ENCODE measurements at places on chromosomes 16 and 17. TPM values are rescaled to one million over a fixed set of nuclear protein-coding genes. Genes with fewer than 3 reads are reported as not detected.

- H3K27ac ChIP-seq, result no peak overlapping the region
- H3K4me1 ChIP-seq, result no peaks in the 10 kb centered on the region
- H3K27me3 ChIP-seq, result no peaks in the 10 kb centered on the region
- H3K4me3 ChIP-seq, result no peak overlapping the region
Measured at GRCh38 chr16:18047761-18048160, 288.8 kb downstream of the NPIPA8 start.

DNA sequence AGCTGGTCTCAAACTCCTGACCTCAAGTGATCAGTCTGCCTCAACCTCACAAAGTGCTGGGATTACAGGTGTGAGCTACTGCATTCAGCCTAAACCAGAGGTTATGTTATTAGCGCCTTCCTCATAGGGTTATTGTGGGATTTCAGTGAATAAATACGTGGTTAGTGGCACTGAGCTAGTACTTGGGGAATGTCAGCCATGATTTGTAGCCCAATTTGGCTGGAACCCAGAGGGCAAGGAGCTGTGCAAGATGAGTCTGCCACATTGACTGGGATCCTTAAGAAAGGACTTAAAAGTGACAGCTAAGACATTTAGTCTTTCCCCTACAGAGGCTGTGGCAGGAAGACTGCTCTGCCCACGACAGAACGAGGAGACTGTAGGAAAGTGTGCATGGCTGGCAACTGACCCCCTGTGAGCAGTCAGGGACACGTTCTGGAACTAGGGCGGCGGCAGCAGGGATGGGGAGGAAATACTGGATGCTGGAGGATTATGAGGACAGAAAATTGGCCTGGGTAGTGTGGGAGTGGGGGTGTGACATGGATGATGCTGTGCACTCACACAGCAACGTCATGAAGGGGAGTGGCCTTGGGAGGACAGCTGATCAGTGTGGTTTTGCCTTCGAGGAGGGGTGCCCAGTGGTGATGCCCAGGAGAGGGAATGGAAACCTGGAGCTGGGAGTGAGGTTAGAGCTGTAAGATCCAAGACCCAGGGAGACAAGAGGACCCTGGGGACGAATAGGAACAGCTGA lies 14.6 kb downstream of the ATP5PD start:
- H3K4me3 ChIP-seq, result peak overlapping the region; percentile 77
- H3K27me3 ChIP-seq, result peaks cover 37% of the 10 kb centered on the region
- peaks cover 10% of the 10 kb centered on the region for H3K36me3 ChIP-seq
- peak; percentile 38 for DNase-seq
- peaks cover 3% of the 10 kb centered on the region for H3K4me1 ChIP-seq

- no peak overlapping the region for H3K4me3 ChIP-seq
- H3K27ac ChIP-seq, result no peak overlapping the region
- H3K36me3 ChIP-seq, result no peaks in the 10 kb centered on the region
- H3K27me3 ChIP-seq, result no peaks in the 10 kb centered on the region
- H3K4me1 ChIP-seq, result no peaks in the 10 kb centered on the region
Measured at GRCh38 chr17:58593123-58593522, 78.7 kb upstream of the MTMR4 start.

GRCh38 chr17:38508570-38508950 lies 80.3 kb downstream of the ARHGAP23 start:
- H3K4me1 ChIP-seq, result peaks cover 7% of the 10 kb centered on the region
- H3K36me3 ChIP-seq, result no peaks in the 10 kb centered on the region
- no peak overlapping the region for H3K27ac ChIP-seq
- peaks cover 21% of the 10 kb centered on the region for H3K27me3 ChIP-seq

GRCh38 chr17:2797226-2797625 lies 988 bp downstream of the RAP1GAP2 start:
- H3K4me3 ChIP-seq, result no peak overlapping the region
- peaks cover 40% of the 10 kb centered on the region for H3K4me1 ChIP-seq
- no peak overlapping the region for H3K27ac ChIP-seq
- DNase-seq, result no peak
- peaks cover 18% of the 10 kb centered on the region for H3K27me3 ChIP-seq

DNA sequence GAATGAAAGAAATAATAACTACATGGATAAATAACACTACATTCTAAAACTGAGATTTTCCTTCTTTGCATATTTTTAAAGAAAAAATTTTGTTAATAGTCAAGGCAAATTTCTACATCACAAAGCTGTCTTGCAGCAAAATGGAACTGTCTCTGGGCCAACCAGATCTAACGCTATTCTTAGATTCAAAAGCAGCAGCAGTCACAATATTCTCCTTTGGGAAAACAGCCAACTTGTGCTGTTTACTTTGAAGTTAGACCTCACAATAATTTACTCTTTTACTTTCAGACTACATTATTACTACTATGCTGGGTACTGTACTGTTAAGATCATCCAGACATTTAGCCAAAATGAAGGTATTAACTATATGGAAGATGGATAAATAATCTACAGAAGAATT lies 189.1 kb downstream of the CEP112 start:
- no peaks in the 10 kb centered on the region for H3K4me1 ChIP-seq
- peaks cover 4% of the 10 kb centered on the region for H3K36me3 ChIP-seq
- DNase-seq, result no peak
- H3K27me3 ChIP-seq, result no peaks in the 10 kb centered on the region

DNA sequence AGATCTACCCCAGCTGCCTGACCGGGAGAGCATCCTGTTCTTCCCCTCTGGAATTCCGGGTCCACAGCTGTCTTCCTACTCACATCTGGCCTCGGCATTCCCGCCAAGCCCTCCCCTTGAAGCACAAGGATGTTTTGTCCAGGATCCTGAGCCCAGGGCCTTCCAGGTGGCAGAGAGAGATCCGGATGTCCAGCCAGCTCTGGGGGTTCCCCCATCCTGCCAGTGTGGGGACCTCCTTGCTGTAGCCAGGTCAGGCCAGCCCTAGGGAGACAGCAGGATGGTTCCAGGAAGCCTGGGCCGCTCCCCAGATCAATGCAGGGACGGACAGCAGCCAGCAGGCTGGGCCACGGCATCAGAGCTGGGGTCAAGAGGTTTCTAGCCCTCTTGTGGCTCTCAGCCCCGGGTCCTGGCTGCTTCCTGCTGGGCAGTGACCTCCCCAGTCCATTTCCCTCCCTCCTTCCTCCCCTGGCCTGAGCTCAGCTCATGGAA lies 55.3 kb downstream of the SOCS3 start:
- no peak for DNase-seq
- no peaks in the 10 kb centered on the region for H3K4me1 ChIP-seq
- peaks cover 5% of the 10 kb centered on the region for H3K36me3 ChIP-seq
- H3K4me3 ChIP-seq, result no peak overlapping the region

DNA sequence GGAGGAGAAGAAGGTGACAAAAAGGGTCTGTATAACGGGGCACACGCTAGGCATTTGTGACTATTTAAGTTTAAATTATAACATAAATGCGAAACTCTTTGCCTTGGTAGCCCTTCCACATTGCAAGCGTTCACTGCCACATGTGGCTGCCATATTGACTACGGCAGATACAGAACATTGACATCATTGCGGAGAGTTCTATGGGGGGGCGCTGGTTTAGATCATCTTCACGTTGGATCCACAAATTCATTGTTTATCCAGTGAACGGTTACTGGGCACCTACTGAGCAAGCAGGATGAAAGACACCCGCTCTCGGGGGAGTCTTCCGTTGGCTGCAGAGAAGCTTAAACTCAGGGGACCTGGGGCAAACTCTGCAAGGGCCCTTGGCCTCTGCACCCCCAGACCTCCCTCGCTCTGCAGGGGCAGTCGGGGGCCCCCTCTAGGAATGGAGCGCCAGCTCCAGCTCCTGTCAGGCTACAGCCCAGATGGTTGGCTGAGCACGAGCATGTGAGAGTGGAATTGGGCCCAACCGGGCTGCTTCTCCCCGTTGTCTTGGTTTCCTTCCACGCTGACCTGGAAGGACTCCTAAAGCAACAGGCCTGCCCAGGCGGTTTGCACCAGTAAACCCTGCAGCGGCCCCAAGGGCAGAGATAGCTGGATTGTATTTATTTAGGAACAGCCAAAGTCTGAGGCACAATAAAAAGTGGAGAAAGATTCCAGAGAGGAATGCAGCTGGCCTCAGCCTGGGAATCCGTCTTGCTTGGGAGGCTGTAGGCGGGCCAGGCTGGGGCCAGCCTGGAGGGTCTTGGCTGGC lies 172.2 kb downstream of the SEC14L1 start:
- H3K36me3 ChIP-seq, result no peaks in the 10 kb centered on the region
- peaks cover 4% of the 10 kb centered on the region for H3K4me1 ChIP-seq
- no peak overlapping the region for H3K27ac ChIP-seq
- peaks cover 7% of the 10 kb centered on the region for H3K27me3 ChIP-seq

DNA sequence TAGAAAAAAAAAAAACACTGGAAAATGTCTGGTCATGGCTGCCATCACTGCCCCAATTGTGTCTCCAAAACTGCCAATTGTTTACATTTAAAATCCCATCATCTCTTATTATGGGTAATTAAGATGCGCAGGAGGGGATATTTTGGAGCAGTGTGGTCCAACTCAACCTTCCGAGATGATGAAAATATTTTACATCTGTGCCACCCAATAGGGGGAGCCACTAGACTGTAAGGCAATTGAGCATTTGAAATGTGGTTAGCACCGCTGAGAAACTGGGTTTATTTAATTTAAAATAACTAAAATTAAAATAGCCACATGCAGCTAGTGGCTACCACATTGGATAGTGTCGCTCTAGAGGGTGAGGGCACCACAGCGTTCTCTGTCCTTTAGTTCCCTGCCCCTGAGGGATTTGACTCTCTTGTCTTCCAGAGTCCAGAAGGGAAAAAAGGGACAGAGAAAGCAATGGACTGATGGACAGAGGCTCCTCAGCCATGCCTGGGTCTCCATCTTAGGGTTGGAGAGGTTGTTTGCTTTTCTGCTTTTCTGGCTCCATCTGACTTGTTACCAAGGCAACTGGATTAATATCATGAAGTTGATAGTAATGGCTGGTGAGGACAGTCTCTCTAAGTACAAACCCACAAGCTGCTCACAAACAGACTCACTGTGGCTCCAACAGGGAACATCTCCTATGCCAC lies 3.5 kb downstream of the MPO start:
- H3K36me3 ChIP-seq, result peaks cover 3% of the 10 kb centered on the region
- H3K27me3 ChIP-seq, result peaks cover 12% of the 10 kb centered on the region
- no peak for DNase-seq

DNA sequence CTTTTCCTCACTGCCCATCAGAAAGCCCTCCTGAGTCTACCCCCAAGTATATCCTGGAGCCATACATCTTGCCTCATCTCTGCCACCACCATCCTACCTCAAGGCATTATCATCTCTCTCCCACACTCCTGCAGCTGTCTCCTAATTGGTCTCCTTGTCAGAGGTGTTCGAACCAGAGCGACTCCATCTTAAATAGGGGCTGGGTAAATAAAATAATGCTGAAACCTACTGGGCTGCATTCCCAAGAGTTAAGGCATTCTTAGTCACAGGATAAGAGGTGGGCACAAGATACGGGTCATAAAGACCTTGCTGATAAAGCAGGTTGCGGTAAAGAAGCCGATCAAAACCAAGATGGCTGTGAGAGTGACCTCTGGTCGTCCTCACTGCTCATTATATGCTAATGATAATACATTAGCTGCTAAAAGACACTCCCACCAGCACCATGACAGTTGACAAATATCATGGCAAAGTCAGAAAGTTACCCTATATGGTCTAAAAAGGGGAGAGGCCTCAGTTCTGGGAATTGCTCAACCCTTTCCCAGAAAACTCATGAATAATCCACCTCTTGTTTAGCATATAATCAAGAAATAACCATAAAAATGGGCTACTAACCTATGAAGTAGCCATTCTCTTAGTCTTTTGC lies 97.0 kb upstream of the C16orf82 start:
- H3K4me3 ChIP-seq, result no peak overlapping the region
- DNase-seq, result no peak

DNA sequence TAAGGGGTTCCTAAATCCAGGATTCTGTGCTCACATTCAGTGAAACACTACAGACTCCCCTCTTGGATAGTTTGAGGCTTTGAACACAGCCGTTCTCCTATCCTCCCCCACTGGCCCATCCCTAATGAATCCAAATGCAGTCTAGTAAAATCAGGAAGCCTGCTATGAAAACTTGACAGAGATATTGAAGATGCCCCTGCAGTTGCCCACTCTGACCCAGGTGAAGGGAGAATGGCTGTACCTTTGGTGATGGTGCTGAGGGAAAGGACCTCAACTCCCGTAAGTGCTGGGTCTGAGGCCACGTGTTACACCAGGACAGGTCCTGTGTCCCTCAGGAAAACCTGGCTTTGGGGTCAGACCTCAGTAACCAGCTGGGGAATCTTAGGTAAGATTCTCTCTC lies 54.4 kb downstream of the SF3B3 start:
- DNase-seq, result no peak
- no peaks in the 10 kb centered on the region for H3K4me1 ChIP-seq
- H3K27me3 ChIP-seq, result peaks cover 6% of the 10 kb centered on the region
- H3K36me3 ChIP-seq, result no peaks in the 10 kb centered on the region
- no peak overlapping the region for H3K4me3 ChIP-seq

GRCh38 chr17:29156781-29157180 lies 23.4 kb downstream of the MYO18A start:
- no peak overlapping the region for H3K27ac ChIP-seq
- H3K27me3 ChIP-seq, result peaks cover 18% of the 10 kb centered on the region
- peaks cover 48% of the 10 kb centered on the region for H3K4me1 ChIP-seq
- H3K4me3 ChIP-seq, result no peak overlapping the region

- no peak overlapping the region for H3K27ac ChIP-seq
- no peak overlapping the region for H3K4me3 ChIP-seq
- H3K36me3 ChIP-seq, result no peaks in the 10 kb centered on the region
- no peak for DNase-seq
- H3K27me3 ChIP-seq, result peaks cover 1% of the 10 kb centered on the region
- no peaks in the 10 kb centered on the region for H3K4me1 ChIP-seq
Measured at GRCh38 chr17:31838636-31839225, 20.3 kb downstream of the COPRS start.

DNA sequence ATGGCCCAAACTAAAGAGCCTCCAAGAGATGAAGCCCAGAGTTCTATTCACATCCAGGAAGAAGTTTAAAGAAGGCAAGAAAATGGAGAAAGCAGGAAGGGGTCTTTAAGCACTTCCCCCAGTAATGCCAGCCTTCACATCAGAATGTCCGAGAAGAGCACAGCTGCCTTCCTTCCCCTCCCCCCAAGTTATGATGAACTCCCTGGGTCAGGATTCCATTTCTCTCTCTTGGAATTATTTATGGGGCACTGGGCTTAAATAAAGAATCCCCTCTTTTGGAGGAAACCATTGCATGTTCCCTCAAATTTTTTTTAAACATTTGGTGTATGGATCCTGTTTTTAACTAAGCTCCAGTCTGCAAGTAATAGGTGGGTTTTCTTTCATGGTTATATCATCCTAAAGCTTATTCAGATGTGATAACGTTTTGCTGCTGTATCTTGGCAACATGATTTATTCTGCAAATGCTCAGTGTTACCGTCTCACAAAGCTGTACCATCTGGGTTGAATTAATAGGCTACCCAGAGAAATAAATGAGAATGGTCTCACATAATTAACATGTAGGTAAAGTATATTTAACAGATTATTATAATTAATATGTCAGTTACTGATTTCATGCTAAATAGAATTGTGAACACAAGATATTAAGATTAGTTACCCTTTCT lies 160.9 kb upstream of the TOX3 start:
- H3K36me3 ChIP-seq, result no peaks in the 10 kb centered on the region
- DNase-seq, result no peak
- peaks cover 35% of the 10 kb centered on the region for H3K4me1 ChIP-seq
- no peak overlapping the region for H3K27ac ChIP-seq

- H3K27me3 ChIP-seq, result no peaks in the 10 kb centered on the region
- DNase-seq, result no peak
- no peak overlapping the region for H3K4me3 ChIP-seq
- no peaks in the 10 kb centered on the region for H3K36me3 ChIP-seq
Measured at GRCh38 chr17:75295201-75296158, 6.2 kb upstream of the SLC25A19 start.

BAIAP3 gene
- 26.7 TPM for total RNA-seq

KRT25 gene
- total RNA-seq, result not detected

NPIPA8 gene
- total RNA-seq, result not detected

MSI2 gene
- total RNA-seq, result 141 TPM

Measured in glutamatergic neuron (in vitro differentiated cells).